Activated CD4-positive, alpha-beta T cell treated with anti-CD3 and anti-CD28 coated beads, Interleukin-2, amount 50 U/mL, for 24 hours (primary cell): ENCODE measurements at places on chromosomes 2 and 18.

- no peak for DNase-seq
These were observed 91.4 kb upstream of the CHST9 start for GRCh38 chr18:27276479-27276878.

- no peak for DNase-seq
These were observed 37.6 kb upstream of the ACKR3 start for GRCh38 chr2:236531996-236532395.

GRCh38 chr2:155442755-155443372 is 744.4 kb downstream of the KCNJ3 start:
- DNase-seq: no peak

GRCh38 chr18:65754121-65754520 is 3.3 kb downstream of the CDH7 start:
- DNase-seq: no peak

DNA sequence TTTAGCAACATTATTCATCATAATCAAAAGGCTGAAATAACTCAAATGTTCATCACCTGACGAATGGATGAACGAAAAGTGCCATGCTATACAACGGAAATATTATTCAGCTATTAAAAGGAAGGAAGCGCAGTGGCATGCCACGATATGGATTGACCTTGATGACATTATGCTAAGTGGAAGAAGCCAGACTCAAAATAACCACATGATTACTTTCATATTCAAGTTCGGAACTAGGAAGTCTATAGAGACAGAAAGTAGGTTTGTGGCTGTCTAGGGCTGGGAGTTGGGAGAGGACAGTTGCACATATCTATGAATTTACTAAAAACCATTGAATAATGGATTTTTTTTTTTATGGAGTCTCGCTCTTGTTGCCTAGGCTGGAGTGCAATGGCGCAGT is 13.4 kb upstream of the PDIA6 start:
- no peak for DNase-seq

DNA sequence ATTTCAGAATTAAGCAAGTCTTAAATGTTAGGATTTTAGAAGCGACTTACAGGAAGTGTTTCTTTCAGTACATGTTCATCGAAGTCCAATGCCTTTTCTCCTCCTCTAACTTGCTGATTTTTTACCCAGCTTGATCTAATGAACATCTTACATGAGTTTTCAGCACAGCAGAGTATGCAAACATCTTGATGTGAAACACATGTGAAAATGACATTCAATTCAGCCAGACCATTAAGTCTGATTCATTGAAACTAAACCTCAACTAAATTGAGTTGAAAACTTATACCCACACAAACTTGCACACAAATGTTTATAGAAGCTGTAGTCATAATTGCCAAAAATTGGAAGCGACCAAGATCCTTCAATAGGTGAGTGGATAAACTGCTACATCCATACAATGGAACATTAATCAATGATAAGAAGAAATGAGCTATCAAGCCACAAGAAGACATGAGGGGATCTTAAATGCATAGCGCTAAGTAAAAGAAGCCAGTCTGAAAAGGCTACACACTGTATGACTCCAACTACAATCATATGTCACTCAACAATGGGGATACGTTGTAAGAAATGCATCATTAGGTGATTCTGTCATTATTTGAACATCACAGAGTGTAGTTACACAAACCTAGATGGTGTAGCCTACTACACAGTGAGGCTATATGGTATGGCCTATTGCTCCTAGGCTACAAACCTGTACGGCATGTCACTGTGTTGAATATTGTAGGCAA is 18.5 kb downstream of the PSTPIP2 start:
- no peak for DNase-seq
